CD4-positive, alpha-beta T cell treated with Interleukin-10 for 1 hour (primary cell): ENCODE measurements at places on chromosomes 12 and 14.
A peak's percentile ranks its signal among the peaks of the same experiment; 100 is the strongest.

- DNase-seq, result no peak
Measured at GRCh38 chr14:77204459-77204771, 22.8 kb downstream of the TMEM63C start.

DNA sequence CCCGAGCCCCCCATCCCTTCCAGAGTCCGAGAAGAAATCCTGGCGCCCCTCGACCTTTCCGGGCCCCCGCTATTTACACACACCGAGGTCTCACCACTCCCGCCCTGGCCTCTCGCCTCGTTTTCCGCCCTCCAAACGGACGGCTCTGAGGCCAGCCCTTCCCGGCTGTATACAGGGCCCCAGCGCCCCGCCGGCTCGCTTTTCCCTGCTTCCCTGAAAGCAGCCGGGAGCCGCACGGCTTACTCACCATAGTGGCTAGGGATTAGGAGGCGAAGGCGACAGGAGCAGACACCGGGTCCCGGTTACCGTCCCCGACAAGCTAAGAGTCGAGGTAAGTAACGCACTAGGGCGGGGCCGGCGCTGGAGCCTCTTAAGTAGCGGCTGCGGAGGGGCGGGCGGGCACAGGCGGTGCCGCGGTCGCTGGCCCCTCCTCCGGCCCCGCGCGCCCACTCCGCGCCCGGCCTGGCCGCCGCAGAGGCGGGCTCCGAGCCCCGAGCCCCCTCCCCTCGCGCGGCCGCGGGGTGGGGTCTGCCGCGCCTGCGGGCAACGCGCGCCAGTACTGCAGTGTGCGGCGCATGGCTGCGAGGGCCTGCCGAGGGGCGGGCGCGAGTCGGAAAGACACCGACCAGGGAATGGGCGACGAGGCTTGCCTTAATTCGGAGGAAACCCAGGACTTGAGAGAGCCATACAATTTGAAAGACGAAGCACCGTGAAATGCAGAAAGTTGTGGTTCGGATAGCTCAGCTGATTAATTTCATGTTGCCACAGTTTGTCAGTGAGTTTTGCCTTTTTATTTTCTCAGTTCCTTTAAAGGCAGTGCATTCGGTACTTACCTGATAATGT lies at the start of gene TUBA1B:
TSS of gene TUBA1B (minus strand) at position 345 of the 843 bp plus-strand sequence. CDS start at position 250, 95 bp downstream.
- DNase-seq, result peak; percentile 93

DNA sequence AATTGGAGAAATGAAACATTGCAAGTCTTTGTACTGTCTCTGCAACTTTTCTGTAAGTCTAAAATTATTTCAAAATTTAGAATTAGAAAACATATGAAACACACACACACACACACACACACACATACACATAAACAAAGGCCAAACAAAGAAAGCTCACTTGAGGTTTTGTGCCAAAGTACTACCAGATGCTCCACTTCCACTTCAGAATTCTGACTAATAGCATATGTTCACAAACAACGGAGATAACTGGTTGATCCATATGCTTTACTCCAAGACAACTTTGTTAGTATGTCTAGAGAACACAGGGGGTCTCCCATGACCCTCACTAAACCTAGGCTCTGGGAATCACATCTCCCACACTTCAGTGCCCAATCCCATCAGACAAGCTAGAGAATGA lies 133.8 kb upstream of the CLEC14A start:
- no peak for DNase-seq

DNA sequence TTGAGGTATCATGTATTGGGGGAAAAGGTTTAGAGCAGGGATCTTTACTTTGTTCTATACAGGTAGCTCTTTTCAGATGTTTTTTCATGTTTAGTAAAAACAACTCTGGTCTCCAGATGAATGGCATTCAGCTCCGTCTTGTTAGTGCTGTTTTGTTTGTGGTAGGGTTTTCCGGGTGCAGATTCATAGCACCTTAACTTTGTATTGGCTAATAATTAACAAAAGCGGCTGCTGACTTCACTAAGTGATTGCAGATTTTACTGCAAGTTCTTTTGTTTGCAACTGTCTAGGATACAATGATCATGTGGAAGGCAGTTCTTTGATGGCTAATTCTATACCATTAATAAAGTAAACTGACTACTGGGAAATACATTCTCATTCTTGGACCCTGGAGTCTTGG lies 32.2 kb upstream of the BHLHE41 start:
- no peak for DNase-seq

- no peak for DNase-seq
Measured at GRCh38 chr14:38138473-38139138, 69.1 kb upstream of the SSTR1 start.

- no peak for DNase-seq
Measured at GRCh38 chr12:44193281-44193680, 357.4 kb downstream of the TMEM117 start.

DNA sequence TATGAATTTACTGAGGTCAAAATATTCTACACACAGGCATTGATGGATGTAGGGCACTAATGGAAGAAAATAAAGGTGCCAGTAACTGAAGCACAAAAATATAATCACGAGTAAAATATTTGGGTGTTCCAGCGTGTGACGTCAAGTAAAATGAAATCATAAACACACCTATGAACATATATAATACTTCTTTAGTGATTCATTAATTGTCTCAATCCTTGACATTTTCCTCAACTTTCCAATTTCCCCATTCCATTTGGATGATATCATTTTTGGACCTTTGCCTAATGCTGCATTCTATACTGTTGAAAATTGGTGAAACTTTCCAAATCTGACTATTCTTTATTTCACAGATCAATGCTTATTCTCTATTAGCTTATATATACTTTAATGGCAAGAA lies 649.3 kb downstream of the GALC start:
- DNase-seq, result no peak

GRCh38 chr12:127970491-127970890 lies 296.5 kb upstream of the TMEM132C start:
- no peak for DNase-seq

DNA sequence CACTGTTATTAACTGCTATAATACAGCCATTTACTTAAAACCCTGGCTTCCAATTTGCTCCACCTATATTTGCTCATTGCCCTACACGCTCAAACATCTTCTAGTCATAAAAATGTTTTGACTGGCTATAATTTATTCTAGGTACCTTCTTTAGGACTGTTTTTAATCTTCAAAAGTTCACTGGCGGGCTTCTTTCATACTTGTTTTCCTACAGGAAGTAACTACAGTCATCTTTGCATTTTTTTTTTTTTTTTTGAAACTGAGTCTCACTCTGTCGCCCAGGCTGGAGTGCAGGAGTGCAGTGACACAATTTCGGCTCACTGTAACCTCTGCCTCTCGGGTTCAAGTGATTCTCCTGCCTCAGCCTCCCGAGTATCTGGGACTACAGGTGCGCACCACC lies 32.5 kb downstream of the MPHOSPH9 start:
- peak; percentile 5 for DNase-seq

DNA sequence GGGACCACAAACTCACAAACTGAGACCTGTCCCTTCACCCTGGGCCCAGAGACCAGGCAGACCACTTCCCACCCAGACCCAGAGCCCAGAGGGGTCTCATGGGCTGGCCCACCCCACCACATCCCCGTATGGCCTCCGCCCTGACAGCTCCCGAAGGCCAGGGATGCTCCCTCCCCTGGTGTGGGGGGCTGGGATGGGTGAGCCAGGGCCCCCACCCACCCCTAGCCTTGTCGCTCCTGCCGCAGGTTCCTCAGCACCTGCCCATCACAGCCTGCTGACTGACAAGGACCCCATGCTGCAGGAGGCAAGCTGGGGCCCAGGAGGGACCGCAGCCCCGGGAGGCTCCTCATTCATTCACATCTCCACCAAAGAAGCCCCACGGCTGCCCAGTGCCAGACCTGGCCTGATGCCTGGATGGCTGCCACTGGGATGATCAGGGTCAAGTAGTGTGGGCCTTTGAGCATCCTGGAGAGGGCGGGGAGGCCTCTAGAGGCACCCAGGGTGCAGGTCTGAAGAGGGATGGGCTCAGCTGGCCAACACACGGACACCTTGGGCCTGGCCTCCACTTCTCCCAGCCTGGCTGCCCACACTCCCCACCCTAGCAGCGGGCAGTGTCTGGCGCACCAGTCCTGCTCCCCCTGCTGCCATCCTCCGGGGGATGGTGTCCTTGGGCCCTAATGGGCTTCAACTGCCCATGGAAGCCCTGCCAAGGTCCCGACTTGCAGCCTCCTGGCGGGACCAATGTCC lies 24.7 kb upstream of the GPR132 start:
- DNase-seq, result no peak

GRCh38 chr14:95544588-95544987 lies 9.7 kb downstream of the GLRX5 start:
- no peak for DNase-seq

DNA sequence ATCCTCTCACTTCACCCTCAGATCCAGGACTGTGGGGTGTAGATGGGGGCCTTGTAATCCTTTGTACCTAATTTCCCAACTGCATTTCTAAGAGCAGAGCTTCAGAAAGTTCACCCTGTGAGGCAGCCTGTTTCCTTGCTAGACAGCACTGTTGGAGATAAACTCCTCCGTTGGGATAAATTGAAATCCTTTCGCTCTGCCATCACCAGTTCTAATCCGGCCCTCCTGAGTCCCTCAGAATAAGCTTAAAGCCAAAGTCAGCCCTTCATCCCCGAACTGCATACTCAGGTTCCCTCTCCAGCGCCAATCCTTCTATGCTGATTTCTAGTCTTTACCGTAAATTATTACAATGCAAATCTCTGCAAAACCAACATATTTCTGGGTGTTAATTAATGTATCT lies 114.7 kb downstream of the PRMT8 start:
- no peak for DNase-seq

- no peak for DNase-seq
Measured at GRCh38 chr12:113903381-113903863, 62.7 kb downstream of the RBM19 start.

DNA sequence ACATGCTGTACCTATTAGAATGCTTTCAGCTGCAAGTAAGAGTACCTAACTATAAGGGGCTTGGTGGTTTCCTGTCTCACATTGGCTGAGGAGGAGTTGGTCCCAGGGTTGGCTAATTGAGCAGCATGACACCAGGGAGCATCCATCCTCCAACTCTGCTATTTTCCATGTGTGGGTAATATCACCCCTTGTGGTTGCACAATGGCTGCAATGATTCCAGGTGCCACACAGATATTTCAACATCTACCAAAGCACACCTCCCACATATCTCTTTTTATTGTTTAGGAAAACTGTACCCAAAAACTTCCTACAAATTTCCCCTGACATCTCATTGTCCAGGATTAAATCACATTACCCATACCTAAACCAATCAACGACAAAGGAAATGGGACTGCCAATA lies 118.0 kb upstream of the EEA1 start:
- no peak for DNase-seq

DNA sequence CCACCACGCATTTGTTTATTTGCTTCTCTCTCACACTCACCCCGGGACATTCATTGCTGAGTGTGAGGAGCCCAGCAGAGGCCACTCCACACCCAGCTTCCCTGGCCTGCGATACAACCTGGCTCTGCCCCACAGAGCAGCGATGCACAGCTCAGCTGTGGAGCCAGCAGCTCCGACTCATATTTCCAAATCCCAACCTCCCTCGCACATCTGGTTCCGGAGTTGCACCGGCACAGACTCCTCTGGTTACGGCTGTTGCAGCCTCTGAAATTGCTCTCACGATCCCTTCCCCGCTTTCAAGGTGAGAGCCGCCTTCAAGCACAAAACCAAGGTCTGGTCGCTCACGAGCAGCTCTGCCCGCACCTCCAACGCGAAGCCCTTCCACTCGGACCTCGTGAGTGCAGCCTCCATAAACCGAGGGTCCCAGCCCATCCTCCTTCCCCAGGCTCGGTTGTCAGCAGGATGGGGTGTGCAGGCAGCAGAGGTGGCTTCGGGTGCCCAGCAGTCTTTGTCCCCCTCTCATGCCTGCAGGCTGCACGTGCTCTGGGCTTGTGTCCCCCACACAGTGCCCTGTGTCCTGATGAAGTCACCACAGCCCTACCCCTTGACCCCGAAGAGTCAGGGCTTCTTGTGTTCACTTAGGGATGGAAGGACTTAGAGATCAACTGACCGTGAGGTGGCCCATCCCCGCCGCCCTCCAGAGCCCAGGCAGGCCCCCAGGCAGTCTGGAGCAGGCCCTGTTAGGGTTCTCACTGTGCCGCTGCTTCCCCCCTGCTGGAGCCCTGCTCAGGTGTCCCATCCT lies 184.3 kb downstream of the ADGRD1 start:
- DNase-seq, result no peak

- DNase-seq, result no peak
Measured at GRCh38 chr14:58584383-58584782, 53.4 kb upstream of the DACT1 start.

- no peak for DNase-seq
Measured at GRCh38 chr14:54438703-54439102, 2.5 kb downstream of the CNIH1 start.

DNA sequence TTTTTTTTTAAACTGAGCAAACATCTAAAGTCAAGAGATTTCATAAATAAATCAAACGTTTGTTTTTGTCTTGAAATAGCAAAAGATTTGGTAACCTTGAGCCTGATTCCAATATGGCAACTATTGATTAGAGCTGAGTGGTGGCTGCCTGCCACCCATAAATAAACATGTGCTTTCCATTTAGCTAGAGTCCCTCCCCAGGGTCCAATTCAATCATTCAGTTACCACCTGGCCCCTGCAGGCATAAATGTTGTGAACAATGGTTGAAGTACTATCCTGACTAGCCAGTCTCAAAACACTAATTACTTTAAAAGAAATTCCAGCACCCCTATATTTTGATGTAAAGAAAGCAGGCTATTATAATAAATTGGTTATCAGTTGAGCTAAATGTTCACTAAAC lies 129.7 kb upstream of the GRIP1 start:
- DNase-seq, result no peak

DNA sequence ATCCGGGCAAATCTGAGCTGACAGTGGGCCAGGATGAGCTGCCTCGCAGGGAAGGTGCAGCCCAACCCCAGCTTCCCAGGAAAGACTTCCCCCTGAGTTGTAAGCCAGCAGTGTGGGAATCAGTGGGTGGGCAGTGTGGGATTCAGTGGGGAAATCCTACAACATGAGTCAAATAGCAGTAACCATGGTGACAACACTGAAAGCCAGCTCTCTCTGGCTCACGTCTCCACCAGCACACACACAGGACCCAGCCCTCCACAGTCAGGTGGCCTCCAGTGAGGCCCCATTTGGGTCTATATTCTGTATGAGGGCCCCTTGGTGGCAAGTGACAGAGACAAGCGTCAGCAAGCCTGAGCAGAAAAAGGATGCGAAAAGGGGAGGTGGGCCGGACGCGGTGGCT lies 6.0 kb upstream of the LGALS3 start:
- DNase-seq, result no peak

DNA sequence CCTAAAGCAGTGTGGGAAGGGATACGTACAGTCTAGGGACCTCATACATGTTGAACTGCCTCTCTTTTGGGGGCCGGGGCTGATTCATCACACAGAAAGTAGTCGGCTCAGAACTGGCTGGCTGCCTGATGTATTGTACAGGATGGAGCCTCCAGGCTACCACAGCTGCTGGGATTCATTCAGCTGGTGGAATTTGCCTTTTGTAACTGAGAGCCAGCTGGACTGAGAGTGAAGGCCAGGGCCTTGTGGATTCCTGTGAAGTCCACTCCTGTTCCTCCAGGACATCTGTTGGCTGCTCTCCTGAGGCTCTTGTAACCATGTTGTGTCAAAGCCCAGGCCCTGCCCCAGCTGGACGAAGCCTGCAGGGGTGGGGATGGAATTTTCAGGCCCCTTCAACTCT lies 116.3 kb upstream of the PRICKLE1 start:
- no peak for DNase-seq
